ENCODE measurements at places on chromosomes 7 and 10.

DNA sequence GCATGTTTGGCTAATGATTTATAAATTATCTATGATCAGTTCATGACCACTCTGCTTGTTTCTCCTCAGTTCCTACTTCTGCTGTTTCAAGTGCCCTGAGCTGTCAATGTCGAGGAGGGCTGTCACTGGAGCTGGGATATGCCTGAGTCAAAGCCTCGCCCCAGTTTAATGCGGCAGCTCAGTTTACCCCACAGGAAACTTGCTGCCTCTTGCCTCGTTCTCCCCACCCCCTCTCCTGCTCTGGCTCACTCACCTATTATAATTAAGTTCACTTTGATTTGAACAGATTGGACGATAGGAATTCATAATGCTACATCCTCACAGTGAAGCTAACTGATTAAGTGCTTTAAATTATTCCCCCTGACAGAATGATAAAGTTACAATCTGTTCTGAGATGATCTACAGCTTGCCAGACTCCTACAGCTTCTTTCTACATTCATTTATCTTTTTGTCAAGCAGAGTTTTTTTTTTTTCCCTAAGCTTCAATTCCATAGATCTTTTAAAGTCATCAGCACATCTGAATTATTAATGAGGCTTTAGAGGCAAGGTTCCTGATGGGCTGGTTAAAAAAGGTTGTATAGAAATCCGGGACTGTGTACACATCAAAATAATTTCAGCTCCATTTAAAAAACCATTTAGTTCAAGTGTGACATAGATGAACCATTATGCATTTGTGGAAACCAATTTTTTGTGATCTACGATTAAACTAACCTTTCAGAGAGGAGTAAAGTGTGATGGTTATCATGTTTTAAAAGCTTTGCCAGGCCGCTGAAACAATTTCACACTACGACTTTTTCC lies 758.3 kb downstream of the KCNMA1 start:
- DNase-seq = no peak

GRCh38 chr10:9910446-9910845 lies 1107.2 kb upstream of the CELF2 start:
- DNase-seq = no peak

DNA sequence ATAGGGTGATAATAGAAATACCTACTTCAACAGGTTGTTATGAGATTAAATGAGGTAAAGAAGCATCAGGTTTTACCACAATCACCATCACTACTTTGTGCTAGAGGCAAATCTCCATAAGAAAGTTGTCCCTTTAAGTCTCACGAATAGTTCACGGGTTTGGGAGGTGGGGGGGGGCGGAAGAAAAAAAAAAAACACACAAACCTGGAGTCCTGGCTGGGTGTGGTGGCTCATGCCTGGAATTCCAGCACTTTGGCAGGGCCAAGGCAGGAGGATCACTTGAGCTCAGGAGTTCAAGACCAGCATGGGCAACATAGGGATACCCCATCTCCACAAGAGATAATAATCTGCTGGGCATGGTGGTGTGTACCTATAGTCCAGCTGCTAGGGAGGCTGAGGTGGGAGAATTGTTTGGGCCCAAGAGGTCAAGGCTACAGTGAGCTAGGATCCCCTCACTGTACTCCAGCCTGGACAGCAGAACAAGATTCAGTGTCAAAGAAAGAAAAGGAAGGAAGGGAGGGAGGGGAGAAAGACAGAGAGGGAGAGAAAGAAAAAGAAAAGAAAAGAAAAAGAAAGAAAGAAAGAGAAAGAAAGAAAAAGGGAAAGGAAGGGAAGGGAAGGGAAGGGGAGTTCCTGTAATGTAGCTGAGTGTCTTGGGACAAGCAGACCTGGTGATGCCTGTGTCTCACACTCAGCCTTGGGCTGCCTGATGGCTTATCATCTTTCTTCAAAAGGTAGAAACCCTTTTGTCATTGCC lies 231.4 kb downstream of the CREB5 start:
- DNase-seq = no peak

GRCh38 chr10:95354110-95354509 lies 63.3 kb upstream of the PDLIM1 start:
- no peak for DNase-seq

GRCh38 chr7:108189733-108190388 lies 59.7 kb upstream of the LAMB4 start:
- no peak for DNase-seq

- DNase-seq = no peak
These were observed 12.8 kb downstream of the TFPI2 start for GRCh38 chr7:93877742-93878141.

DNA sequence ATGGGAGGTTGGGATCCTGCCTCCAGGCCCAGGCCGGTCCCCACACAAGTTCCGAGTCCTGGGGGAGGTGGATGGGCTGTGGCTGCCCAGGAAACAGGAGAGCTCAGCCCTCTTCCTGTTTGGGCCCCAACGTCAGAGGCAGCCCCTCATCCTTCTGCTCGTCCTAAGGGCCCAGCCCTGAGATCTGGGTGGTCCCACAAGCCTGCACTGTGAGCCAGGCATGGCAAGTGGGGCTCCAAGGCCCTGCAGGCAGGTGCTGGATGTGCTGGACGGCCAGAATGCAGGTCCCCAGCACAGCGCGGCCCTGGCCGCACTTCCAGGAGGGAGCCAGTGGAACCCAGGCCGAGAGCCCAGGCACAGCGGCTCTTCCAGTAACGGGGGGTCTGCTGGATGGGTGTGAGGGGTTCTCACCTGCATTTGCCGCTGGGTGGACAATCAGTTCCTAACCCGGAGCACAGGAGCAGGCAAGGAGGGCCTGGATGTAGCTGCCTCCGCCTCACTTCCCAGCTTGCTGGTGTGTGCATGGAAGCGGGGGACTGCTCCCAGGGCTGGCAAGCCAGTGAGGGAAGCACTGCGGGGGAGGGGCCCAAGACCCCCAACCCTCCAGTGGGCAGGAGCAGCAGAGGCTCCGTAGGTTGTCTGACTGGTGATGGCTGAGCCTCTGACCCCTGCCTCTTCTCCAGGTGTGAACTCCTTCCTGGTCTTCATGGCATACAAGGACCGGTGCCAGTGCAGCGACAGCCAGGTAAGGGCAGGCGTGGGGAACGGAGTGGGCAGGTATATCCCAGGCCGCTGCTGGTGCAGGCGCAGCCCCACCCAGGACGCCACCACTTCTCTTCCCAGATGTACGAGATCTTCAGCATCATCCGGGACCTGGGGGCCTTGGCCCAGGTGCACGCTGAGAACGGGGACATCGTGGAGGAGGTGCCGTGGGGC lies 9.7 kb downstream of the DPYSL4 start:
- no peak for DNase-seq

DNA sequence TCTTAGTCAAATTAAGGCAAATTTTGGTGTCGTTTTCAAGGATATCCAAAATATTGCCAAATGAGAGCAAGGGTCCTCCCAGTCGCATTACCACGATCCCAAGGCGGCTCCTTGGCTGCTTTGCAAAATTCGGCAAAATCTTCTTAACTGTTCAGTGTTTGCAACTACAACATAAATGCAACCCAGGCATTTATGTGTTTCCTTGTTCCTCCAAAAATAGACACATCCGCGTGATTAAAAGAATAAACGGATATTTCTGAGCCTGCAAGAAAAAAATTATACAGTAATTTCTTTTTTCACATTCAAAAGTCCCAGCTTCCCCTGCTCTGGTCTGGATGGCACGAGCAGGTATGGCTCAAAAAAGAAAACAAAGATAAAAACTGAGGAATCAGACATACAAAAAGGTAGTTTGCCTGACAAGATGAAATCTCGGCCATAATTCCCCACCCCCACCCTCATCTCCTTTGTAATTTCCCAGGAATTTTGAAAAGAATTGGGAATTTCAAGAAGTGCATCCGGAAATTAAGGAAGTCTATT lies 6.0 kb downstream of the SKIDA1 start:
- DNase-seq = no peak

GRCh38 chr10:114022766-114023597 lies 20.7 kb upstream of the ADRB1 start:
- no peak for DNase-seq

GRCh38 chr7:19020711-19021110 lies 96.7 kb downstream of the TWIST1 start:
- DNase-seq = no peak

DNA sequence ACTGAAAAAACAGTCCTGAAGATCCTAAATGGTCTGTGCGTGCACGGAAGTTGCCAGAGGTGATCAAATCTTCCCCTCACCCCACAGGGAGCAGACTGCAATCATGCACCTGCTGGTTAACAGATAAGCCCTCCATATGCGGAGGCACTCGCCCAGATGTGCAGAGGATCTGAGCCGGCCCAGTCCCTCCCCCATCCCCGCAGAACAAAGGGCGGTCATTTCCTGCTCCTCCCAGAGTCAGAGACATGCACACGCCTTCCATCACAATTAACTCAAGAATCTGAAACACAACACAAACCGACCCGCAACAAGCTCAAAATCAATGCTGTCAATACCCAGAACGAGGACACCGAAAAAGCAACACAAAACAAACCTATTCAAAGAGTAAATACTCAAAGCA lies 24.2 kb downstream of the CRTAC1 start:
- DNase-seq = no peak

- no peak for DNase-seq
These were observed 36.7 kb upstream of the LRRC4 start for GRCh38 chr7:128067983-128068382.

GRCh38 chr10:24730811-24731210 lies 7.1 kb upstream of the ARHGAP21 start:
- DNase-seq = no peak

DNA sequence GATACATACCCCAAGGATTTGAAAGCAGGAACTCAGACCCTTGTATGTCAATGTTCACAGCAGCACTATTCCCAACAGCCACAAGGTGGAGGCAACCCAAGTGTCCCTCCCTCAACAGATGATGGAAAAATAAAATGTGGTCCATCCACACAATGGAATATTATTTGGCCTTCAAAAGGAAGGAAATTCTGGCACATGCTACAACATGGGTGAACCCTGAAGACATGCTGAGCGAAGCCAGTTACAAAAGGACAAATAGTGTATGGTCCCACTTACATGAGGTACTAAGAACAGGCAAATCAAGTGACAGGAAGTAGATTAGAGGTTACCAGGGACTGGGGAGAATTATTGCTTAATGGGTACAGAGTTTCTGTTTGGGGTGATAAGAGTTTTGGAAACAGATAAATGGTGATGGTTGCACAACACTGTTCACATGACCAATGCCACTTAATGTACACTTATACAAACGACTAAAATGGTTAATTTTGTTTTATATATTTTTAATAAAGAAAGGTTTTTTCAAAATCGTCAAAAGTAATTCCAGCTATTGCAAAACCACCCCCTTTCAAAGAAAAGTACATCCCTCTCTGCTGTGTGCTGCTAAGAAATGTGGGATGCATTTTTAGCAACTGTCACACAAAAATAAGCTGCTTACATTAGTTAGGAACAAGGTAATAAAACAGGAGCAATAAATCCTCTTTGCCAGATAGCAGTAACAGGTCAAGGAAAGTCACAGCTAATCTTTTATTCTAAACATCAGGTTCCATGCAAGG lies 85.7 kb downstream of the GRB10 start:
- DNase-seq = no peak

Measured in HS-27A (cell line).